Nasal cavity respiratory epithelium epithelial cell of viscerocranial mucosa (primary cell): ENCODE measurements at places on chromosomes 11 and 22. TPM values are rescaled to one million over a fixed set of nuclear protein-coding genes. Genes with fewer than 3 reads are reported as not detected.

KCNJ1 gene
- 0.07 TPM in 1 of 2 replicates, not detected in the other for total RNA-seq

LMF2 gene
- total RNA-seq = 11.6 and 37.9 TPM in 2 replicates

SLC7A4 gene
- 0.68 and 5.3 TPM in 2 replicates for total RNA-seq

OR8D4 gene
- total RNA-seq = not detected in 2 replicates

OR51E2 gene
- total RNA-seq = not detected in 2 replicates

OR6A2 gene
- under 0.01 and 0.14 TPM in 2 replicates for total RNA-seq

HEPHL1 gene
- 0.64 and 10.3 TPM in 2 replicates for total RNA-seq

MUC6 gene
- not detected in 2 replicates for total RNA-seq

BACE1-AS gene
- total RNA-seq = 1.0 and 4.1 TPM in 2 replicates

TCN2 gene
- 1.0 and 3.3 TPM in 2 replicates for total RNA-seq

OR52I1 gene
- total RNA-seq = not detected in 2 replicates

SERHL2 gene
- 1.0 and 1.6 TPM in 2 replicates for total RNA-seq

VPREB1 gene
- total RNA-seq = not detected in 2 replicates

TRPM5 gene
- total RNA-seq = not detected in 2 replicates

TRIM66 gene
- total RNA-seq = 7.9 and 9.0 TPM in 2 replicates

OR2D2 gene
- total RNA-seq = under 0.01 and 0.21 TPM in 2 replicates

PIWIL4 gene
- total RNA-seq = 0.34 and 1.00 TPM in 2 replicates

FXYD2 gene
- total RNA-seq = not detected in 2 replicates

MYOD1 gene
- not detected in 2 replicates for total RNA-seq
